ENCODE measurements at places on chromosomes 1 and 21. TPM values are rescaled to one million over a fixed set of nuclear protein-coding genes. Genes with fewer than 3 reads are reported as not detected.

DNA sequence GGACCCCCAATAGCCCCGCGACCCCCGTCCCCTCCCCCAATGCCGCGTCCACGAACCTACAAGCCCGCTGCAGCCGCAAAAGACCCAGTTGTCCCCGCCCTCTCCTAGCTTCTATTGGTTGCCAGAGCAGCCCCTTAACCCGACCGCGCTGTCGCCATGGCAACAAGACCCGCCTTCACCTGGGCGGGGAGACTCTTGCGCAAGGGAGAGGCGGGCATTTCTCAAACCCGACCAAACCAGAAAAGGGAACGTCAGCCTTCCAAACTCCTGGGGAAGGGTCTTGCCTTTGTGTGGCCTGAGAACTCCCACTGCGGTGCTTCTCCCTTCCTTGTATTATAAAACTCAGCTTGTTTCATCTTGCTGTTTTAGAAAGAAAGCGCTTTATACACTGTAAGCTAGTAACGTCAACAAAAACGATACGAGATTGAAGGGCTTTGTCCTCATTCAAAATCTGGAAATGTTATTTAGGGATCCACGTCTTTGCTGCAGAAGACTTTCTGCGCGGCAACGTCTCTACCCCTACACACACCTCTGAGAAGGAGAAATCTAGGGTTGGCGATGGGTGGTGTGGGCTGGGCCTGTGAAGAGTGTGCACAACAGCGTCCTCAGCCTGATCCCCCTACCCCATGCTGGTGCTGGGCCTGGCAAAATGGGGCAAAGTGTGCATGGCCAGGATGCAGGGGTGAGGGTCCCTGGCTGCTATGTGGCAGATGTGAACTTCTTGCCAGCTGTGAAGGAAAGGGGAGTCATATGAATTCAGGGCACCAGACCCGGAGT lies at the start of gene TMEM9:
TMEM9 (minus strand) TSS at position 86 of the 777 bp plus-strand sequence. CDS start 551 bp downstream, outside the sequence.
- DNase-seq, result peak; percentile 99

GRCh38 chr1:203325418-203326091 lies 20.2 kb downstream of the BTG2 start:
- peak; percentile 85 for DNase-seq

- DNase-seq, result no peak
Measured at GRCh38 chr1:244371242-244372141, 80.2 kb downstream of the ADSS2 start.

DNA sequence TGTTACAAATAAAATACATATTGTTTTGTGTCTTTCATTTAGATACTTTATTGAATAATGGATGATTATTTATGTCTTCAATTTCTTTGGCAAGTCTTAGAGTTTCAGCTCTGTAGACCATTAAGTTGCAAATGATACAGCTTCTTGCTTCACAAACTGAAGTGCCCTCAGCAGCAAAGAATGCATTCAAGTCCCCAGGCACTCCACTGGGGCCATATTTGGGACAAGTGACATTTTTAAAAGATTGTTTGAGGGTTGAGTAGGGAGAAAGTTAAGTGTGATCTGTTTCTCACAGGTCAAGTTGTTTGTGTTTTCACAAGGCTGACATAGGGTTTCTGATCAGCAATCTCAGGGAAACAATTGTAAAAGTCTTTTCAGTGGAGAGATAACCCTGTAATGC lies 400.7 kb downstream of the PLA2G4A start:
- DNase-seq, result no peak

DNA sequence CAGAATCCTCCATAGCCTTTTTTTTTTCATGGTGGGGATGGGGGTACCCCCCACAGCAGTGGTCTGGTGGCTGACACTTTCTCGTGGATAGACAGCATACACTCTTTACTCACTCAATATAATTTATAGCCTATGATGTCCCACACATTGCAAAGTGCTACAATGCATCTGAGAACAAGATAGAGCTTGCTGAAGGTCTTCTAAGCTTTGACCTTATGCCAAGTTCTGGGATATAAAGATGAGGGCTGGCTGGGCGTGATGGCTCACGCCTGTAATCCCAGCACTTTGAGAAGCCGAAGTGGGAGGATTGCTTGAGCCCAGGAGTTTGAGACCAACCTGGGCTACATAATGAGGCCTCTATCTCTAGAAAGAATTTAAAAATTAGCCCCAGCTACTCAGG lies 78.0 kb downstream of the MPZL1 start:
- no peak for DNase-seq

DNA sequence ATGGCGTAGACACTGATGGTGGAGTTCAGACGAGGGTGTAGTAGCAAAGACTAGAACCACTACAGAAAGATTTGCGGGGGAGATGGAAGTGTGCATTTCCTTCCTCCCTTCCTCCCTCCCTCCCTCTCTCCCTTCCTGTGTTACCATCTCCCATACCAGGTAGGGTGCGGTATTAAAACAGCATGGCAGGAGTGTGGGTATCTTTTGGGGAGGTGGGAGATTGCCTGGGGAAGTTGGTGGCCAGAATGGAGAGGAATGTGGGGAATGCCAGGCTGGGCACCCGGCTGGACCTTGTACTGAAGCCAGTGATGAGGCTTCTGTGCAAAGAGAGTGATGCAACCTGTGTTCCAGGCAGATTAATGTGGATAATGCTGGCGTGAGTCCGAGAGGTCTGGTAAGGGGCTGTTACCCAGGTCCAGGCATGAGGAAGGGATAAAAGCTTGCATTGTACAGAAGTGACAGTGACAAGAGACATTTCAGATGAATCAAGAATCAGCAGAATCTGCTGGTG lies 30.3 kb upstream of the PPP2R5A start:
- no peak for DNase-seq

GRCh38 chr1:63773815-63774616 lies at the start of gene ROR1:
Gene ROR1 (plus strand): TSS chr1:63774017.
- DNase-seq, result peak; percentile 90

DNA sequence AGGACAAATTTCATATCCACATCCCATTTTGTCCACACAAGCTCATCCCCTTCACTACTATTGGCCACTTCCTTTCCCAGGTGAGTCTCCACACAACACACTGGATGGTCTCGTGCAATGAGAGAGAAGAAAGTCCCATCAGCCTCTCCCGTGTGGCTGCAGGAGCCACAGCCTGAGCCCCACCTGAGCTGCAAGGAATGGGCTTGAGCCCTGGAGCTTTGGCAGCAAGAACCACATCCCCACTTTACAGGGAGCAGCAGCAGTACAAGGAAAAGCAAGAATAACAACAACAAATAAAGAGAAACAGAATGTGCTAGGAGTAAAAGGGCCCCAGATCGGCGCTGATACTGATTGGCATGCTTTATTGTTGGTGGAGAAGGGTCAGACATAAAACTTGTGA lies 117.7 kb downstream of the TPTE start:
- DNase-seq, result no peak

WDR64 gene
- not detected for total RNA-seq

DNA sequence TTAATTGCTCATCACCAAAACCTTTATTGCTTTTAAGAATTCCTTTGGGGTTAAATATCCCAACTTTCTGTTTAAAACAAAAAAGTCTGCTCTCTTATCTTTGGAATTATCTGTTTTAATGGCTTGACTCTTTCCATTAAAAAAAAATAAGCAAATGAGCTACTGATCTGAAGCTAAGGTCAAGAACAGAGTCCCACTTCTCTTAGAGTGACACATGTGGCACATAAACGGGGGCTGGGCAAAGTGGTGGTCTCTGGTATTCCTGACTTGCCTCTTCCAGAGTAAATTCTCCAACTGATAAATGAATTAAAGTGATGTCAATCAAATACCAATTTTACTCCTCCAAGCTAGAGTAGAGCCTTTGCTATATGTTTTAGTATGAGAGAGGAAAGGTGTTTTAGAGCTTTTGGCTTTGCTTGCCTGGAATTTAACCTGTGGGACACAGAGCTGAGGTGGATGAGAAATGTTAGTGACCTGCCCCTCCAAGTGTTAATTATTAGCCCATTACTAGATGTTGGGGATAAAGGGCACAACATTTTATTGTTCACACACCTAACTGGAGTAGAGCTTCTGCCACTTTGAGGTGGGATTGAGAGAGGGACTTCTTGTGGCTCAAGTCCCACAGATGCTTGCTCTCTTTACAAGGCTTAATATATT lies 864.0 kb downstream of the LRRIQ3 start:
- DNase-seq, result no peak

DNA sequence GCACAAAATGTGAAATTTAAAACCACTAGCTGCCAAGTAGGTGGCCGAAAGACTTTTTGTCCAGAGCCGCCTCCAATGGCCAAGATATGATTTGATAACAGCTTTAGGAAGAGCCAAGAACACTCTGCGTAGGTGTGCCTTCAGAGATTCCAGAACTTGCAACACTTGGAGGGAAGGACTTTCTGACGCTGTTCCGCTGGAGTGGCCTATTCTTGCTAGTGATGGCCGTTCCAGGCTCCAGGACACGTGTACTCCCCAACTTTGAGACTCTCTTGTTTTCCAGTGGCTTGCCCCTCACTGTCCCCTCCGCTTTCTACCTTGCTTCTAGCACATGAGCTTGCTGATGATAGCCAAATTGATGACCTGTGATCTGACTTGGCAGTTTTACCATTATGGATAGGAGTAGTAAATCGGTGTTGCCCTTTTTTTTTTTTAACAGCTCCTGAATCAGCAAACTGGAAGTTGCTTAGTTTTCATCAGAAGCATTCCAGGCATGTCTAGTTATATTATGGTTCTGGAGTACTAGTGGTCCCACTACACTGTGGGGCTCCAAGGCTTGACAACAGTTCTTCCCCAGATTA lies 1.0 kb downstream of the PRDX6 start:
- peak; percentile 84 for DNase-seq

GRCh38 chr1:45095450-45095849 lies 83.4 kb downstream of the UROD start:
- DNase-seq, result no peak

CD34 gene
- 76.7 TPM for total RNA-seq

DNA sequence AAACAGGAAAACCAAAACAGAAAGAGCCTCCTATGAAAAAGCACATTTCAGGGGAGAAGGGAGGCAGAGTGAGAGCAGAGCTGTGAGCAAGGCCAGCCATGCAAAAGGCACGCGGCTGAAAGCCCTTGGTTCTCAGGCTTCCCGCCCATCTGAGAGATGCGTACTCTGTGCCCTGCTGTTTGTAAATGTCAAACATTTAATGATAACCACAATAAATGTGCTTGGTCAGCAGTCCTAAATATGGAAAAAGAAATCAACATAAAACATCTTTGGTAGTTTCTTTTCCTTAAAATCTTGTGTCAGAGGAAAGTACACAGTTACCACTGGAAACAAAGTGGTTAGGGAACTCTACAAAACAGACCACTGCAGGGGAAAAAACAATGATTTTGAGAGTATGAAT lies 283.1 kb downstream of the DSCAM start:
- no peak for DNase-seq

DNA sequence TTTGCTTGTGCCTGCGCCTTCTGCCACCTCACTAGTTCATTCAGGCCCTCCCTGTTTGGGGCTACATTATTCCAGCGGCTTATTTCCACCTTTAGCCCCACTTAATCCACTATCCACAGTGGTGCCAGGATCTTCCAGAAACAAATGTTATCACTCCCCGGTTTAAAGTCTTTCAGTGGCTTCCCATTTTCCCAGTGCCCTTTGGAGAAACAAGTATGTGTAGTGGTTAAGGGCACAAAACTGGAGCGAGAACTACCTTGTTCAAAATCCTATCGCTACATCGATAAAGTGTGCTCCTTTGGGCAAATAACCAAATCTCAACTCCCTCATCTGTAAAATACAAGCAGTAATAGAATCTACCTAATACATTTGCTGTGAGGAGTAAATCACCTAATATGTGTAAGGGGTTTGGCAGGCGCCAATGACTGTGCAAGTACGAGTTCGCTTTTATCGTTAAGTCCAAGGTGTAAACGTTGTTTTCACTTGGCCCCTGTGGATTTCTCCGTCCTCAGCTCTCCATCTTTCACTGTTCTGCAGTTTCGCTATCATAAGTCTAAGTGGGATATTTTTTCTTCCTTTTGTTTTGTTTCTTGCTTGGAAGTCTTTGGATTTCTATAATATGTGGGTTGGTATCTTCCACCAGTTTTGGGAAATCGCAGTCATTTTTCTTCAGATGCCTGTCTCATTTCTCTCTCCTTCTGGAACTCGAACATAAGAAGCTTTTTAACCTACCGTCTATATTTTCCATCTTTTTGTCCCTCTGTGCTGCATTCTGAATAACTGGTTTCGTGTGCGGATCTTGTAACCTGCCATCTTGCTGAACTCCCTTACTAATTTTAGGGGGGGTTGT lies 844 bp upstream of the MEAF6 start:
- DNase-seq, result peak; percentile 26

- DNase-seq, result no peak
Measured at GRCh38 chr21:45019887-45020537, 54.4 kb upstream of the ADARB1 start.

DNA sequence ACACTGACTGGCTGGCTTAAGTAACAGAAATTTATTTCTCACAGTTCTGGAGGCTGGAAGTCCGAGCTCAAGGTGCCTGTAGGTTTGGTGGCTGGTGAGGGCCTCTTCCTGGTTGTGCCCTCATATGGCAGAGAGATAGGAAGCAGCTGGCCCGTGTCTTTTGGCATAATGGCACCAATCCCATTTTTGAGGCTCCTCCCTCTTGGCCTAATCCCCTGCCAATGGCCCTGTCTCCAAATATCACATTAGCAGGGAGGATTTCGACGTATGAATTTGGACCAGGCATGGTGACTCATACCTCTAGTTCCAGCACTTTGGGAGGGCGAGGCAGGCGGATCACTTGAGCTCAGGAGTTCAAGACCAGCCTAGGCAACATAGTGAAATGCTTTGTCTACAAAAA lies 37.4 kb downstream of the AGPAT3 start:
- no peak for DNase-seq

AGO4 gene
- total RNA-seq, result 16.4 TPM

DNA sequence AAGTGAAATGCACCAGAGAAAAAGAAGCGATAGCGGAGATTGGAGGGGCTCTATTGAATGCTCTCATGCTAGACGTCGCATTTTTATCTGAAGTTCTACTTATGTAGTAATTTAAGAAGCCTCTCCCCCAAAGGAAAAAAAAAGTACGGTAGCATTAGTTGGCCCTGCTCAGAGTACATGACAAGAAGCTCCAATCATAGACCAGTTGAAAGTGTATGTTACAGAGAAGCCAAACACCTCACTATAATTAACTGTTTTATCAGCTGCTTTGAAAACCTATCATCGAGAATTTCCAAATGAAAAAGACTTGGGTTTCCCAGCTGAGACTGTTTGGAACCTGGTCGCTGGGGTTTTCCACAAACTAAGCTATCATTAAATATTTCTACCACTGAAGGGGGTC lies 19.6 kb upstream of the OVAAL start:
- no peak for DNase-seq

GRCh38 chr21:44989943-44990780 lies 50.3 kb downstream of the SLX9 start:
- DNase-seq, result no peak

NTMT2 gene
- 1.9 TPM for total RNA-seq

GRCh38 chr1:204408074-204408507 lies 3.5 kb downstream of the PPP1R15B start:
- peak; percentile 89 for DNase-seq

- no peak for DNase-seq
Measured at GRCh38 chr1:200733907-200734306, 4.8 kb upstream of the CAMSAP2 start.

COL9A2 gene
- 1.2 TPM for total RNA-seq

IVL gene
- total RNA-seq, result not detected

DNA sequence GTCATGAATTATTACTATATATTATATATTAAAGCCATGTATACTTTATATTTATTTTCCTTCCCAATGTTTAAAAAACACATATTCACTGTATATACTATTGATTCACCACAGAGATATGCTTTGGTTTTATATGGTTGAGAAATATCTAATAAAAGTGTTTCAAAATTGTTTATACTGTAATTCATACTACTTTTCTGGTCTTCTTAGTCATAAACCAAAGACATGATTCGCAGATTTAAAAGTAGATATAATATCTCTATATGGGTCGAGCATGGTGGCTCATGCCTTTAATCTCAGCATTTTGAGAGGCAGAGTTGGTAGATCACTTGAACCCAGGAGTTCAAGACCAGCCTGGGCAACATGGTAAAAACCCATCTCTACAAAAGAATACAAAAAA lies 738.4 kb downstream of the USP25 start:
- no peak for DNase-seq

All from right atrium auricular region (tissue), 2 donors.